MCF 10A (cell line): ENCODE measurements at places on chromosomes 4 and X. TPM values are rescaled to one million over a fixed set of nuclear protein-coding genes. Genes with fewer than 3 reads are reported as not detected.

DNA sequence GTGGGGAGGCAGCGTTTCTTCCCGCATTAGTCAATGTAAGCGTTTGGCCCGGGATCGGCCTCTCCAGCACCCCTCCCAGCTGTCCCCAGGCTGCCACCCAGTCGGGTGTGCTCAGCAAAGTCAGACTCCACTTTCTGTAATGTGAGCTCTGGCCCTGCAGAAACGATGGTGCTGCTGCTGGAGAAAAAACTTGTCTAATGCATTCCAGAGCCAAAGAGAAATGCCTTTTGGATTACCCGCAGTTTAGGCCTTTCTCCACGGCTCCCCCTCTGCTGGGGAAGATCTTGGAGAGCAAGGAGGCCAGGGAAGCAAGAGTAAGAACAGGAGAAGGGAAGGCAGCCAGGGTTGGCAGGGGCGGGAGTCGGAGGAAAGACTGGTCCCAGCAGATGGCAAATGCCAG, 55.2 kb downstream of the ELF4 start:
- DNase-seq: no peak

DNA sequence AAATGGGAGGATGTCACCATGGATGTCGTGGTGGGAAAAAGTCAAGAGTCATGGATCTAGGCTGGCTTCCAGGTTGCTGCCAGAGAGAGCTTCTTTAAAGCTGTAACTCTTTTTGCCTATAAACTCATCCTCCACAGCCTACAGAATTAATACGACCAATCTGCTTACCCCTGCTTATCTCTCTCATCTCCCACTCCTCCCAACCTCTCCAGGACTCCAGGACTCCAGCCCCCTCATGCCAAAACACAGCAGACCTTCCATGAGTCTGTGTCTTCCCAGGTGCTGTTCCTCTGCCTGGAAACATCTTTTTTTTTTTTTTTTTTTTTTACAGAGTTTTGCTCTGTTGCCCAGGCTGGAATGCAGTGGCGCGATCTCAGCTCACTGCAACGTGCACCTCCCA, 15.3 kb upstream of the SLC10A4 start:
- no peak for DNase-seq

GRCh38 chr4:165184220-165184619, 23.1 kb upstream of the KLHL2 start:
- DNase-seq: no peak

DNA sequence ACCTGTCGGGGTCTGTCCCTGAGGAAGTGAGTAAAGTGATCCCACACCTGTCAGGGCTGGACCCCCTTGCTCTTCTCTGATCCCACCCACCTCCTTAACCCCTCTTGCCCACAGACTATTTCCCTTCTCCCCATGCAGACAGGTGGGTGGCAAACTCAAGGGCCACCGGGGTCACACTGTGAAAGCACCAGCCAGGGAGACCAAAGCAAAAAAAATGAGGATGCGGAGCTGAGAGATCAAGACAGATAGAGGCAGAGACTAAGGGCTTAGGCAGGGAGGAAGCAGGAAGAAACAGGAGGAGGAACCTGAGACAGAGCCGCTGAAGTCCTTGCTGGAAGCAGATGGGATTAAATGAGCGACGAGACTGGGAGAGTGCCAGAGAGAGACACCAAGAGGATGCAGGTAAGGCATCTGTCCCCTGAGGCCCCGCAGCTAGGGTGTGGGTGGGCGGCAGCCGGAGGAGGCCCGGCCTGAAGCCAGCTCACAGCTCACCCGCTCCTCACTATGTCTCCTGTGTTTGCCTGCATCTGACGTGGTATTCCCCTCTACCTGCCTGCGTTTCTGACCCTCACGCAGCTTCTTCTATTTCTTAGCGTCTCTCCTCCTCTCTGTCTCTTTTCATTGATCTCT, 7.2 kb downstream of the TIMM17B start:
- DNase-seq: no peak

DNA sequence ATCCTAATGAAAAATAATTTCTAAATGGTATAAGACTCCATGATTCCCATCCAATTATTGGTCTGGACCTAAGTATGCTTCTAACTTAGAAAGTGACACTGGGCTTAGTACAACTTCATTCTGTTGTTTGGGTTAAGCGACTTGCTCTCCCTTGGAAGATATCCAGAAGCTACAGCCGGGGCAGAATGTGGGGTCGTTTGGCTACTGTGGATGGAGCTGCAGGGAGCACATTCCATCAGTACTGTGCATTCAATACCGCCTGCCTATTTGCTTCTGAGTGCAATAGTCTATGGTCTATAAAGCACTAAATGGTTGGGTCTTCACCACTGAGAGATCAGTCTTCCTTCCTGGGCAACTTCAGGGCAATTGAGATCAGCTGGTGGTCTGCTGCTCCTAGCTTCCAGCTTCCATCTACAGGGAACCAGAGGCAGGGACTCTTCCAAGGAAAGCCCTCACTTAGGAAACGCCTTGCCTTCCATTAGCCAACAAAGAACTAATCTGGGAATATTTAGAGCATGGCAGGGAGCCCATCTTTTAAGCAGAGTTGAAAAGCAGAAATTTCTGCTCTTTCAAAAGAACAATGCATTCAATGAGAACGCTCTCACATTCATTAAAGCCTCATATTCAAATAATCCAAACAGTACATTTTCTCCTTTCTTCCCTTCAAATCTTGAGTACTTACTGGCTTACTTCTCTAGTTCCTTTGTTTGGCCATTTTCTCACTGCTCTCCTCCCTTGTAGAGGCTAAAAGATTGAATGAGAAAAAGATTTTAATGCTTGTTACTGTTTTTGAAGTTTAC, 1049.9 kb upstream of the TENM3 start:
- DNase-seq: no peak

DNA sequence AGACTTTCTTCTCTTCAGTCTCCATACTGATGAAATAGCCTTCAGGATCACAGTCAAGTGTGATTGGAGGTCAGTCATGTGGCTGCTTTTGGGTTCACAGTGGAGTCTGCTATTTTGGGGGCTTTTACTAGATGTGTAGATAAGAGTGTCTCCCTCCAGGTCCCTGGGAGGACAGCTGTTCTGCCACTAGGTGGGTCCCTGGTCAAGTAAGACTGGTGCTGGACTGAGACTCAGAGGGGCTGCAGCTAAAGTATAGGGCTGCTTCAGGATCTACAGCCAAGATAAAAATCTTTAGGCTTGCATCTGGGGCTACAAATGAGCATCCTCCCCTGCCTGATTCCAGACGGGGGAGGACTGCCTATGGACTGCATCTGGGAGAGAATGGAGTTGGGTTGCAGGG, 200.7 kb upstream of the ANKRD50 start:
- no peak for DNase-seq

Gene IDS
- total RNA-seq: 29.9 and 40.2 TPM in 2 replicates

DNA sequence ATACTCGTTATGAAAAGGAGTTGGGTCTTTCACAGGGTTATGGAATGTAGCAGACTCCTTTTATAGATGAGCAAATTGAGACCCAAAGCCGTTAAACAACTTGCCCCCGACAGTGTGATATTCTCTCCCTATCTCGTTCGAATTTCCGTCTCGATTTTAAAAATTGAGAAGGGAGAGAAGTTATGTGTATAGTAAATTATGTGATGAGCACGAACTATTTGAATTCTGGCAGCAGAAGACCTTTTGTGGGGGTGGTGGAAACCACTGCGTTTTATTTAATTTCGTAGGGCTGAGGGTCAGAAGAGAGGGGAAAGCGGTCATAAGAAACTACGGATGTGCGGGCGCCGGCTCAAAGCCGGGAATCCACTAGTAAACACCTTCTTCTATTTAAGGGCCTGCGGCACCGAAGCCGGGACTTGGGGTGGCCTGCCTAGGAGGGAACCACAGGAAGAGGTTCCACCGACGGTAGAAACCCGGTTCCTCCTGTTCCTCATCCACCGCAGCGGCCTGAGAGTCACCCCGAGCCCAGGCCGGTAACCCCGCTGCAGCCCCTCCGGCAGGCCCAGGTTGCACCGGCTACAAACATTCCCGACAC, 1.5 kb upstream of the DDX3X start:
- no peak for DNase-seq
